Central memory CD4-positive, alpha-beta T cell (primary cell): ENCODE measurements at places on chromosomes 11 and 22.
A peak's percentile ranks its signal among the peaks of the same experiment; 100 is the strongest.

DNA sequence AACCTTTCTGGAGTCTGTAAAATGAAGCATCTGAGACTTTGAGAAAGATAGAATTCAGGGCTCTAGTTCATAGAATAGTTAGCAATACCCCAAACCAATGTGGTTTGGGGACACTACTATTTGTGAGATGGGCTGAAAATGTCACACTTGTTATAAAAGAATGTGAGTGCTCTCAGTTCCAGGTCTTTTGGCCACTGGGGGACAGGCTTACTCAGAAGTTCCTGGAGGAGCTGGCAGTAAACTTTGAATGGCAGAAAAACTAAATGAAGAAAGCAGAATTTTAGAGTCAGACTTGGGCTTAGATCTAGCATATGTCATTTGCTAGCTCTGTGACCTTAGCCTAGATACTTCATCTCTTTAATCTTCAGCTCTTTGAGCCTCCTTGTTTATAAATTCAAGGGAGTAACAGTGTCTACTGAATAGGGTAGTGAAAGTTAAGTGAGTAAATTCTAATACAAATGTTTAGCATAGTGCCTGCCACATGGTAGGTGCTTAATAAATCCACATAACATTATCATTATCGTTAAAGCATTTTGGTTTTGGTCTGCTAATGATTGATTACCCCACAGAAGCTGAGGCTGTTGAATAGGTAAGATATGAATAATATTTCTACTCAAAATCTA is 3.7 kb downstream of the LYVE1 start:
- no peak for DNase-seq

GRCh38 chr11:21963013-21963412 is 229.9 kb upstream of the ANO5 start:
- no peak for DNase-seq

GRCh38 chr11:62542750-62543567 is 3.6 kb downstream of the AHNAK start:
- DNase-seq, result peak; percentile 62

- DNase-seq, result no peak
Measured at GRCh38 chr11:125951731-125952130, 5.9 kb downstream of the VSIG10L2 start.

DNA sequence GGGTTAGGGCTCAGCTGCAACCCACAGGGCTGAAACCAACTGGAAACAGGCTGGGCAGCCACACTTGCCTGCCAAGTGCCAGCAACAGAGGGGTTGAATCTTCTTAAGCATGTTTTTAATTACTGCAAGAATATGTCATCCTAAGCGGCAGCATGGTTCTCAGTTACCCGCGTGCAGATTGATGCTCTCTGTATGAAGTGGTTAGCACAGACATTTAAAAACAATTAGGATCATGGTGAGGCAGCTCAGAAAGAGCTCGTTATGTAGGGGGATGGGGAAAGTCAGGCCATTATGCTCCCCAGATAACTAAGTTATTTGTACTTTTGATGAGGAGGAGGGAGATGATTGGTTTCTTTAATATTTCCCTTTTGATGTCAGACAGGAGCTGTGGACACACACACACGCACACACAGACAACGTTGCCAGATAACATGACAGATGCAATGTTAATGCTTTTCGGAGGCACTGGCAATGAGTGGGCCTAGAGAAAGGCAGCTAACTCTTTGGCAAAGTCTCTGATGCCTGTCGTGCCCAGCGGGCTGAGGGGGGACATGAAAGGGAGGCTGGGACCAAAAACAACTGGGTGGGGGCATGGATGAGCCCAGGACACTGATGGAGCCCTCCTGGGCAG is 389.7 kb downstream of the NXPE2 start:
- DNase-seq, result no peak

- no peak for DNase-seq
Measured at GRCh38 chr11:100789500-100789899, 102.4 kb downstream of the ARHGAP42 start.

- no peak for DNase-seq
Measured at GRCh38 chr11:113311536-113311935, 2.8 kb upstream of the TTC12 start.

GRCh38 chr22:37220543-37220981 is 8.3 kb upstream of the SSTR3 start:
- no peak for DNase-seq

GRCh38 chr11:105491394-105491793 is 118.5 kb upstream of the GRIA4 start:
- DNase-seq, result no peak

- DNase-seq, result peak; percentile 5
Measured at GRCh38 chr11:102940714-102941588, 14.6 kb downstream of the MMP13 start.

GRCh38 chr11:35485656-35486322 is 39.6 kb downstream of the PAMR1 start:
- peak; percentile 34 for DNase-seq

GRCh38 chr22:27220339-27220738 is 563.0 kb downstream of the MIAT start:
- no peak for DNase-seq

DNA sequence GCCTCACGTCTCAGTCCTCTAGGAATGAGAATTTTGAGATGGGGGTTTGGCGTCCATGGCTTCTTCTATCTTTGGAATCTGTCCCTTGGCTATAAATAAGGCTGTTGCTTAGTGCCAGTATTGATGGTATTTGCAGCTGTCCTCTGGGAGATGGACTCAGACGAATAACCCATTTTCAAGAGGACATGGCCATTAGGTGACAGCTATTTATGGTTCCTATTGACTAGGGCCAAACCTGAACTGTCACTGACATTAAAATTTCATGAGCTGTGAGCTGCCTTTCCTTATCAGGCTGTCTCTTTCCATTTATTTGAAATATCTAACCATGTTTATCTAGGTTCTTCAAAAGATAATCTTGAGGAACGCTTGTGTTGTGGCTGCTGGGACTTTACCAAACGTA is 92.7 kb downstream of the NAV2 start:
- DNase-seq, result no peak

- peak; percentile 45 for DNase-seq
Measured at GRCh38 chr11:118996926-118997626, 862 bp upstream of the CENATAC start.

DNA sequence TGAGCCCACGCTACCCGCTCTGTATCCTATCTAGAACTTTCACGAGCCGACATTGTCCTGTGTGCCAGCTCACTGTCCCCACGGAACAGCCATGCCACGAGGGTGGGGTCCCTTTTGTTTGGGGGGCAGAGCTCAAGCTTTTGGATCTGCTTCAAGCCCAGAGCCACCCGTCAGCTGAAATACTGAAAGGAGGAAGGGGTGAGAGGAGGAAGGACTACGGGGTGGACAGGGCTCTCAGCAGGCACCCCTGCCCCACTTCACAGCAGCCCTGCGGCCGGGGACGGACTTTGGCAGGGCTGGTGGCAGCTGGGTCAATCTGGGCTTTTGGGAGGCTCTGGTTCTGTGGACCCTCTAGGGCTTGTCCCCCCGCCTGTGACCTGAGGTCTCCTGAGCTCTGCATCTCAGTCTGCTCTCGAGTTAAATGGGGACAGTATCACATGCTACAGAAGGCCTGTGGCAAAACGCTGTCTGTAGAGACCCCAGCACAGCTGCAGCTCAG is 30.0 kb upstream of the MUC5AC start:
- DNase-seq, result no peak

DNA sequence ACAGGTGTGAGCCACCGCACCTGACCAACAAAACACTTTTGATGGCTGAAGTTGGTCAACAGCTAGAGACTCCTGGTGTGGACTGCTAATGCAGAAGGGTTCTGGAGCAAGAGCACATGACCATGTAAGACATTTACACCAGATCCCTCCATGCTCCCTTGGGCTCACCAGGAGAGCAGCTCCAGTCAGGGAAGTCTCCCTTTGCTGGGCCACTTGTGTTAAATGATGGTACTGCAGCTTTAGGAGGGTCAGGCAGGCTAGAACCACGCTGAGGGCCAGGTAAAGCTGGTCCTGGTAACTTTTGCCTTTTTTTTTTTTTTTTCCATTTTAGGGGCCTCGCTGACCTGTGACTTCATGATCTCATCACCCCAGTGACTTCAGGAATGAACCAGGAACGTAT is 146.4 kb downstream of the FBXO7 start:
- DNase-seq, result no peak

DNA sequence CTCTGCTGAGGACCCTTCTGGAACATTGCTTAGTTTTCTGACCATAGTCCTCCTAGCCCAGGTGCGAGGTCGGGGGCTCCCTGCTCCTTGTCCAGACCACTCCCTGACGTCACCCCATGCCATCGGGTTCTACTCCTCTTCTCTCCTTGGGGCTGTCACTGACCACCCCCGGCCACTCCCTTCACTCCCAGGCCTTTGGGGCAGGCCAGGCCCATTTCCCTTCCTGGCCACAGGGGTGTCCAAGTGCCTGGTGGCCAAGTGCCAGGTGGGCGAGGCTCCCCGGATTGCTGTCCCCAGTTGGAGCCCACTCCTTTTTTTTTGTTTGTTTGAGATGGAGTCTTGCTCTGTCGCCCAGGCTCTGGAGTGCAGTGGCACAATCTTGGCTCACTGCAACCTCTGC is 19.5 kb downstream of the MRGPRD start:
- no peak for DNase-seq

DNA sequence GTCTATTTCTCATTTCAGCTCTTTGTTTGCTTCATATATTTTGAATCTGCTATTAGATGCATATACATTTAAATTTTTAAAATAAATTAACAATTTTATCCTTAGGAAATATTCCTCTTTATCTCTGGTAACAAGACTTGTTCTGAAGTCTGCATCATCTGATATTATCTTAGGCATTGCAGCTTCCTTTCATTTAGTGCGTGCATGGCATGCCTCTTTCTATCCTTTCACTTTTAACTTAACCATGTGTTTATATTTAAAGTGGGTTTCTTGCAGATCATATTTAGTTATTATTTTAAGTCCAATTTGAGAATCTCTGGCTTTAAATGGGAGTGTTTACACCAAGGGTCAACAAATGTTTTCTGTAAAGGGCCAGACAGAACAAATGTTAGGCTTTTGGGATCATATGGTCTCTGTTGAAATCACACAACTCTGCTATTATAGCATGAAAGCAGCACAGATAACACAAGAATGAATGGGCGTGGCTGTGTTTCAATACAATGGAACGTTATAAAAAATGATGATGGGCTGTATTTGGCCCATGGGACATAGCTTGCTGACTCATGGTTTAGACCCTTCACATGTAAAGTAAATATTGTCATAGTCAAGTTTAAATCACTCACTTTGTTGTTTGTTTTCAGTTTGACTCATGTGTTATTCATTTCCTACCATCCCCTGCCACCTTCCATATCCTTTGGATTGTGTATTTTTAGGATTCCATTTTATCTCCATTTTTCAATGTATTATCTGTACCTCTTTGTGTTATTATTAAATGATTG is 83.9 kb upstream of the SNX19 start:
- no peak for DNase-seq

DNA sequence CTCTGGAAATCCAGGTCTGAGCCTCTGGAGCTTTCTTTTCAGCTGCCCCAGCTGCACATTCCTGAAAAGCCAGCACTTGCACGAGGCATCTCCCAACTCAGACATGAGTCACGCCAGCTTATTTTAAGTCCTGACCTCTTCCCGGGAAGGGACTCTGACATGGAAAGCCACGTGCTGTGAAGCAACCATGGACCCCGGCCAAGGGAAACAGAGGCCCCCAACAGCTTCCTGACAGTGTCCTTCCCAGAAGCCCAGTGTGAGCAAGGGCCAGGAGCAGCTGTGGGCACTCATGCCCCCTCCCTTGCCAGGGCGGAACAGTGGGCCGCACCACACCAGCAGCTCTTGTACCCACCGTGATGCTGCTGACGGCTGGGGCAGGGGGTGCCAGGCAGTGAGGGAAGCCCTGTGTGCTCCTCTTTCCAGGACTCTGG is 118.8 kb upstream of the CADM1 start:
- no peak for DNase-seq

- DNase-seq, result no peak
Measured at GRCh38 chr11:34425867-34426266, 12.9 kb upstream of the CAT start.

DNA sequence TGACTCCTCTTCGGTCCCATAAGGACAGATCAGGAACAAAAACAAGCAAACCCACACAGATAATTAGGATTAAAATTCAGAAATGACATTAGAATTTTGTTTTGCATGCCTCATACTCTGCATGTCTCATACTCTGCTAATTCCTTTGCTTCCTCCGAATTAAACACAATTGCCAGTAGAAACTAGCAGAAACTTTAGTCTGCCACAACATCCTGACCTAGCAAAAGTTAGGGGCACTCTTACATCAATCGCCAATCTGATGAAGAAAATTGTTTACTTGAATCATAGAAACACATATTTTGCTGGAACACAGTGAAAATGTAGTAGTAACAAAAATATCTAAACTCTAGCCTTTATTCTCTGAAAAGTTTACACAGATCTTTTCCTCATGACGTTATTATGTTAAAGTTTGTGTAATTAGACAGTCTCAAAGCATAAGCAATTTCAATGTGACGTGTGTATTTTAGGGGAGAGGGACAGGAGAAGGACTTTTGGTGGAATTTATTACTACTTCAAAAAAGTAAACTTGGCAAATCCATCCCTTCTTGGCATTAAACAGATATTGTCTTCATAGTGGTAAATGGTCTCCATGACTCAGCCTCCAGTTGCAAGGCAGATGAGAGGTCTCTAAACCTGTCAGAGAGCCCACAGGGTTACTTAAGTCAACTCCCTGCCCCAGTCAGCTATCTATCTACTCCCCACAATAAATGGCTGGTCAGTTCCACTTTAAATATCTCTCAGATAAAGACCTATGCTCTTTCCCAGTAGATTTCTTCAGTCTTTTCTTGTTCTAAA is 249.8 kb upstream of the UBASH3B start:
- DNase-seq, result no peak

DNA sequence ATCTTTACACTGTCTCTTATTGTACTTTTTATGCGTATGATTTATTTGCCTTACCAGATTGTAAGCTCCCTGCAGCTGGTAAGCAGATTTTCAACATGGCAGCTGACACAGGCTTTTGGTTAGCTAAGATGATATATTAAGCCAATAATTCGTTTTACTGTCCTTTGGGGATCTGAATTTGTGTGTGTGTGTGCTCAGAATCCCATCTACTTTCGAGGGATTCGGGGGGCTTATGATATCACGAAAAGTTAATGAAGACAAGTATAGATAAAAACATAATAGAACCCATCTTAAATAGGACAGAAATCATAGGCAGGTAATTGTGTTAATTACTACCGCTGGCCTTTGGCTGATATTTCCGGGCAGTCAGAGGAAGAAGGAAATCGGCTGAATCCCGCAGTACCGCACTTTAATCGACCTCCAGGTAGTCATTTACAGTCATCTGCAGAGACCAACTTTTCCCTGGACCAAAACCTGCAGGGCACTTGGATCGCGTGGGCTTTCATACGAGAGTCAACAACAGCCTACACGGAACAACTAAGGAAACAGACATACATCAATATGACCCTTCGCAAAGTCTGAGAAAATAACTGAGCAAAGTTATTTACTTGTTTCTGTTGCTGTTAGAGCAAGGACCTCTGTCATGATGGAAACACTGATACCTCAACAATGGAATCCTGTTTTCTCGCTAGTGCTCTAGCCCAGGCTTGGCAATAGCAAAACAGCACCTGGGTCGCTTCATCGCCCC is 802 bp downstream of the KBTBD3 start:
- no peak for DNase-seq

GRCh38 chr11:3840870-3841425 is at the start of gene RHOG:
TSS of gene RHOG (minus strand) at chr11:3840959. CDS start at chr11:3828138, 12,821 bp downstream.
- no peak for DNase-seq
